ENCODE measurements at places on chromosomes 16 and 17.

DNA sequence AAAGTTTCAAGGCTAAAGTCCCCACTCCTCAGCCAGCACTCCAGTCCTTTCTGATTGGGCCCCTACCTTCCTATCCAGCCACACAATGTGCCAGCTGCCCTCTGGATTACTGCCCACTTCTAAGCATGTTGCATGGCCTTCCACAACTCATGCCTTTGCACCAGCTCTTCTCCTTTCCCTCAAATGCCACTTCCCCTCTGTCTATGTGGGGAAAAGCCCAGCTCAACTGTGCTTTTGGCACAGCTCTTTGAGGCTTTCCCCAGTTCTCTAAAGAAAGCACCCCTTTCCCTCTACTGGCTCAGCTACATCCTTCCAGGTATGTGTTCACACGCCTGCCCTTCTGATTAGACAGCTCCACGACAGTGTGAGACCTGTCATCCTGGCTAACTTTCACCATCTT is 18.5 kb downstream of the GTF3C1 start:
- no peak for DNase-seq

DNA sequence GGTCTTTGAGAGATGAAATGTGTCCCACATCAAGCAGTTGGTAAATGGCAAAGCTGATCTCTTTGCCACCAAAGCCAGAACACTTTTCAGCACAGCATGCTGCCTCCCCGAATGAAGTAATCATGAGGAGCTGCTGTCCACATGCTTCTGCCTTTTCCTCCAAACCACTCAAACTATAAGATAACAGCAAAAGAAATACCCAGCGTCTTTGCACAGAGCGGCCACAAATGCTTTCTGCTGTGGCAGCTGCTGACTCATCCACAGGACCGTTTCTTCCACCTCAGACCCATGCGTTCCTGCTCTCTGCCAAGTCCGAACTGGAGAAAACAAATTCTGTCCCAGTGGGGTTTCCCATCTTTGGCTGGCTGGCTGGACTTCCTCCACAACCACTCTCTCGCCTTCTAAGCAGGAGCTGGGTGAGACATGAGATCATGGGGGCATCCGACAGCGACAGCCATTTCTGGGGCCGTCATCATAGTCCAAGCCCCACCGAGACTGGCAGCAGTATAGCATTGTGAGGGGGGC is 27.1 kb downstream of the TBC1D3B start:
- no peak for DNase-seq

DNA sequence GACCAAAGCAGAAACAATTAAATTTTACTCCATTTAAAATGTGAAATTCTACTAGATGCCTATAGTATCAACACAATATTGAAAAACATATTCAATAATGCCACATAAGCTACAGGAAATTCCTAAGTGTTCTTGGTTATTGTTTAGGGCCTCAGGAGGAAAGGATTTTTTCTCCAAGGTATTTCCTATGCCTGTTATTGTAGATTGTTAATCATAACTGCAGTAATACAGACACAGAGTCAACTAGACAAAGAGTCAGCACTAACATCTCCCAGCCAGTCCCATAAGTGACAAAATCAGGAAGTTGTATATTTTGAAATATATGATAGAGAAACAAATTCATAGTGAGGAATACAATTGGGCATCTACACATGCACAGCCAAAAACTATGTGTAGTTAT is 782.7 kb upstream of the KIF2B start:
- peak; percentile 64 for DNase-seq

- no peak for DNase-seq
These were observed 23.3 kb downstream of the LYRM1 start for GRCh38 chr16:20923876-20924275.

- no peak for DNase-seq
These were observed 18.8 kb upstream of the GLG1 start for GRCh38 chr16:74625500-74626350.

GRCh38 chr17:65820811-65821210 is 259.4 kb upstream of the AXIN2 start:
- DNase-seq: no peak

GRCh38 chr16:30949650-30950515 is 1.0 kb downstream of the ORAI3 start:
- DNase-seq: no peak

GRCh38 chr16:47499080-47499699 is 38.1 kb downstream of the PHKB start:
- no peak for DNase-seq

- DNase-seq: no peak
These were observed 535.7 kb upstream of the CDH11 start for GRCh38 chr16:65657556-65657955.

- no peak for DNase-seq
These were observed 87.7 kb downstream of the KCNJ12 start for GRCh38 chr17:21463779-21464407.

Measured in pulmonary artery endothelial cell (primary cell).